Prostate gland (tissue), 2 donors: ENCODE measurements at places on chromosomes 3 and 15.

GRCh38 chr3:188754267-188754666, 417.5 kb upstream of the TPRG1 start:
- no peak for DNase-seq

DNA sequence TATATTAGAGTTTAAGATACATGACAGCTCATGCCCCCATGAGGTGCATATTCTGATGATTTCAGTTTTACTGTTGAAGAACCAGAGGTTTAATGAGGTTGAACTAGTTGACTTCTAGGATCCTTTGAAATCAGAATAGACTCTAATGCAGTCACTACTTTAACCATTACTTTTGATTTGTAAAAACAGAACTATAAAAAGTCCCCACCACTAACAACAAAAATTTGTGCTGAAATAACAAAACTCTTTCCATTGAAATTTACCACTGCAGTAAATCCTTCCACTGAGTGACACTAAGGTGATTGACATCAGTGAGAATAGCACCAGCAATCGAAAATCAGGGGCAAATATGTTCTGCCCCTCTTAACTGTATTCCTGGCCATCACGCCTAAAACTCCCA, 214.1 kb downstream of the SHQ1 start:
- no peak for DNase-seq

DNA sequence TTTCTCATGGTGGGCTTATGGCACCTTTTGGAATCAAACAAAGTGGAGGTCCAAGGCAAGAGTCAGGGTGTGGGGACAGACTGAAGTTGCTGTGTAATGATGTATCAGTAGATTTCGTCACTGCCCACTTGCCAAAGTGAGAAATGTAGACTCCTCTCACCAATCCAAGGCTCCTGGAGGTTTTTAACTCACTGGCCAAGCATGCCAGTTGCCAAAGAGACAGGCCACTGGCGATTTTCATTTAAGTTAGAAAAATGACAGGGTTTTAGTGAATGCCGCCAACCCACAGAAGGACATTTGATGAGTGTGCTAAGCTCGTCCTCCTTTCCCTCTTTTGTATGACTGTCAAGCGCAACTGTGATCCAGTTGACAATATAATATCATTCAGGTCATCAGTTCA, 209.2 kb downstream of the FEZF2 start:
- DNase-seq: no peak

DNA sequence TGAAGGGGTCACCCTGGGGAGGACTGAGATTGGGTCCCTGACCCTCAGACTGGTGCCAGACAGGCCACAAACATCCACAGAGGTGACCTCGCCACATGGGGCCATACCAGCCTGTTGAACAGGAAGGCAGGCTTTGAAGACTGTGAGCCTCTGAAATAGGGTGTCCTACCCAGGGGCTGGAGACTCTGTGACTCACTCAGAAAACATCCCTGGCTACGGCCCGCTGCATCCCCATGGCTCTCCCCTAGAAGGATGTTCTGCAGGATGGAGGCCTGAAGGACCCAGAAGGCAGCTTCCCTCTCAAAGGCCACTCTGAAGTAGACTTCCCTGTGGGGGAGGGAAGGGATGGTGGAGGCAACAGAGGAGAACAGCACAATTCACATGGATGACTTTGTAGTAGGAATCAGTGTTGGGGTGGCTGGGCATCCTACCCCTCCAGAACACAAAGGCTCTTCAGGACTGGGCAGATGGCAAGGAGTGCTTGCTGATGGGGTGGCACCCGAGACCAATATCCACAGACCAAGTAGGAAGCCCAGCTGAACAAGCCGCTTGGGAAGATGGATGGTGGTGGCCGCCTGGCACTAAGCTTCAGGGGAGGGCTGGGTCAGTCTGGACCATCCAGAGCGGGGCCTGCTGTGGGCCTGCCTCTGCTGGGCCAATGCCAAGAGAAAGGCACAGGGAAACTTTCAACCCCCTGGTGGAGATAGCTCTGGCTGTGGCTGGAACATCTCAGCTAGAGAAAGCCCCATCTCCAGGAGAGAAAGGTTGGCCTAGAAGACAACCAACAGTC, 37.6 kb upstream of the DUSP7 start:
- DNase-seq: no peak

DNA sequence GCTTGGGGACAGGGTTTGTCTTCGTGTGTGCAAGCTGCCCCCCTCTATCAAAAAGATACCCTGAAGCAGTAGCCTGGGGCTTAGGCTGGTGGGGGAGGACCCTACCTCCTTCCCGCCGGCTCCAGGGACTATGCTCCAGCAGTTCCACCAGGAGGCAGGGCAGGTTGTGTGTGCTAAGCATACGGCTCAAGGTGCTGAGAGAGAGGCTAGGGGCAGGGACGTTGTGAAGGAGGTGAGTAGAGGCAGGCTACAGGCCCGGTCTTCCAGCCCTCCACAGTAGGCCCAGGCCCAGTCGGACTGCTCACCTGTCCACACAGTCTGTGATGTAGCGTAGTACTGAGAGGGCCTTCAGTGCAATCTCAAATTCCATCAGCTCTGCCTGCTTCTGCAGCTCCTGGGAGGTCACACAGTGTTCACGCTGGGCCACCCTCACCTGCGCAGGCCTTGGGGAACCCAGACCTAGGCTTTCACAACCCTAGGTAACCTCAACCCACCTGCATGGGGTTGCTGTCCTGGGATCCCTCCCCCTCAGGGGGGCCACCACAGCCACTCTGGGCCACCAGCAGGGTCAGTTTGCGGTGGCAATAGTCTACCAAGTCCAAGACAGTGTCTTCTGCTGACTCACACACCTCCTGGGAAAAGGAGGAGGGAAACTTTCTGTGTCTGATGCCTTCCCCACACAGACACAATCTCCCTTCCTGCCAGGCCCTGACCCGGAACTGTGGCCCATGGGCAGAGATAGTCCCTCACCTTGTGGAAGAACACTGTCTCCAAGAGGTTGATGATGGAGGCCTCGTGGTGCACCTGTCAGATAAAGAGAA, 2.4 kb upstream of the RASSF1 start:
- DNase-seq: no peak

DNA sequence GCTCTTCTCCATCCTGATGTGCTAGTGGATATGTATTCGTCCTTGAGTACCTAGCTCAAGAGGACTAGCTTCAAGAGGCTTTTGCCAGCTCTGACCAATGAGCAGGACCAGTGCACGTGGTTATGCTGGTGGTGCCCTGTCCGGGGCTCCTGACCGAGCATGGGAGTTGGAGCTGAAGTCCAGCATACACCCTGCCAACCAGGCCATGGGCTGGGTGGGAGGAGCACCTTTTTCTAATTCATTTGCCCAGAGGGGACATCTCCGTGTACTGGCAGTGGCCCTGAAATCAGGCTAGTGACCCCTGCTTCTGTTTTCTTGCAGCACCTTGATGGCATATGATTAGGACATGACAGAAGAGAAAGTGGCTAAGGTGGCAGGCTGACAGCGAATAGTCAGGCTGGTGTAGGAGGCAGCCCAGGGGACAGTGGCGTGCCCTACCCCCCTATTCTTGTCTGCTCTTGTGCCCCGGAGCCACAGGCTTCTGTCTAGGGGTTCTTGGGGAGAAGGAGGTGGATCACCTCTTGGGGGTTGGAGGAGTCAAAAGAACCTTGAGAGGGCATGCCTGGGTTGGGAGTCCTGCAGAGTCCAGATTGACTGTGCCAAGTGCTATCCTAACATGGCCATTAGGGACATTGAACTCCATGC, 16.5 kb downstream of the PODXL2 start:
- no peak for DNase-seq
